Bronchial smooth muscle cell (primary cell): ENCODE measurements at places on chromosomes 4 and X. TPM values are rescaled to one million over a fixed set of nuclear protein-coding genes. Genes with fewer than 3 reads are reported as not detected.

TRPC5OS gene
- total RNA-seq, result not detected in 2 replicates

NIPAL1 gene
- not detected in 2 replicates for total RNA-seq

MAB21L2 gene
- 0.32 TPM in 1 of 2 replicates, not detected in the other for total RNA-seq

TCP11X1 gene
- not detected in 2 replicates for total RNA-seq

RHOXF2B gene
- total RNA-seq, result not detected in 2 replicates

YIPF7 gene
- 0.09 TPM in 1 of 2 replicates, not detected in the other for total RNA-seq

SLC34A2 gene
- not detected in 2 replicates for total RNA-seq

PNMA6A gene
- total RNA-seq, result 1.4 and 2.1 TPM in 2 replicates

CNGA1 gene
- not detected in 2 replicates for total RNA-seq

CCDC120 gene
- total RNA-seq, result 0.26 and 0.63 TPM in 2 replicates

TRIM75 gene
- total RNA-seq, result not detected in 2 replicates

ARMCX2 gene
- 86.1 and 116 TPM in 2 replicates for total RNA-seq
